Aorta (tissue), 5 donors: ENCODE measurements at places on chromosomes 5 and 9.
A peak's percentile ranks its signal among the peaks of the same experiment; 100 is the strongest.

DNA sequence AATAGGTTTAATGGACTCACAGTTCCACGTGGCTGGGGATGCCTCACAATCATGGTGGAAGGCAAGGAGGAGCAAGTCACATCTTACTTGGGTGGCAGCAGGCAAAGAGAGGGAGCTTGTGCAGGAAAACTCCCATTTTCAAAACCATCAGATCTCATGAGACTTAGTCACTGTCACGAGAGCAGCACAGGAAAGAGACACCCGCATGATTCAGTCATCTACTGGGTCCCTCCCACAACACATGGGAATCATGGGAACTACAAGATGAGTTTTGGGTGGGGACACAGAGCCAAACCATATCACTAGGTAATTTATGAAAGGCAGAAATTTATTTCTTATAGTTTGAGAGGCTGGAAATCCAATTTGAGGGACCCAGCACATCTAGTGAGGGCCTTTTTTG, 40.0 kb downstream of the MTREX start:
- DNase-seq, result no peak
- H3K27ac ChIP-seq, result no peak overlapping the region
- no peaks in the 10 kb centered on the region for H3K27me3 ChIP-seq
- H3K4me3 ChIP-seq, result no peak overlapping the region
- H3K36me3 ChIP-seq, result peaks cover 13% of the 10 kb centered on the region

DNA sequence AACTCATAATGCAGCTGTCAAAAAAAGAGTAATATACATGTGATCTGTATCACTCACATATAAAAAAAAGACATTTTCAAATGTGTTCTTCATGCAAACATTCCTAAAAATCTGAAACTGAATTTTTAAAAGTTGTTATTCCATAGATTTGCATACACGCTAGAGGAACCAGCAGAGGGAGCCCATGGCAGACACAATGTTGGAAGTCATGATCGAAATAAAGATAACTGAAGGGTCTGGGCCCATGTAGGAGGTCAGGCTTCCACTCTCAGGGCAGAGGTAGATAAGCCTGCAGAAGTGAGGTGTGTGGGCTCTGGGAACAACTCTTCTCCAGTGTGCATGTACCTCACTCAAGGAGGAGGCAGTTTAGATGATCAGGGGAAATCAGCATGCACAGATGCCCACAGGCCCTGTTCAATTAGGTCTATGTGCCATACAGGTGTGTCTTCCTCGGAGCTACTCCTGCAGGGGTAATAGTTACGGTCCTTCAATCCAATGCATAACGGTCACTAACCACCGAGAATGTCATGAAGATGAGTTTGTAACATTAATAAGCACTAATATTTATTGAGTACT, 208.6 kb downstream of the EPB41L4A start:
- H3K4me1 ChIP-seq, result no peaks in the 10 kb centered on the region
- no peaks in the 10 kb centered on the region for H3K36me3 ChIP-seq
- H3K27me3 ChIP-seq, result no peaks in the 10 kb centered on the region
- DNase-seq, result peak; percentile 46

- peak within 1 kb of the TSS; percentile 16 for H3K4me3 ChIP-seq
- DNase-seq, result no peak
- H3K4me1 ChIP-seq, result no peaks in the 10 kb centered on the region
- no peaks in the 10 kb centered on the region for H3K27me3 ChIP-seq
Observed at GRCh38 chr5:141121563-141121962, at the start of gene PCDHB4. PCDHB4 (plus strand) TSS chr5:141121818; CDS start chr5:141121999, 181 bp downstream.

- no peaks in the 10 kb centered on the region for H3K4me1 ChIP-seq
- no peak overlapping the region for H3K4me3 ChIP-seq
- H3K36me3 ChIP-seq, result no peaks in the 10 kb centered on the region
Observed at GRCh38 chr5:137563646-137564397, 64.7 kb upstream of the SPOCK1 start.

- H3K4me3 ChIP-seq, result no peak overlapping the region
- no peak overlapping the region for H3K27ac ChIP-seq
- no peaks in the 10 kb centered on the region for H3K27me3 ChIP-seq
Observed at GRCh38 chr9:124802426-124802825, 25.5 kb downstream of the OLFML2A start.

- H3K27me3 ChIP-seq, result no peaks in the 10 kb centered on the region
- no peak for DNase-seq
- no peaks in the 10 kb centered on the region for H3K36me3 ChIP-seq
Observed at GRCh38 chr5:127849408-127849807, 146.2 kb downstream of the CCDC192 start.

- DNase-seq, result no peak
- H3K27me3 ChIP-seq, result no peaks in the 10 kb centered on the region
- H3K27ac ChIP-seq, result no peak overlapping the region
- H3K4me1 ChIP-seq, result no peaks in the 10 kb centered on the region
- H3K36me3 ChIP-seq, result peaks cover 2% of the 10 kb centered on the region
Observed at GRCh38 chr9:99809586-99810319, 11.9 kb upstream of the NR4A3 start.

GRCh38 chr5:78893940-78894677, 91.0 kb downstream of the ARSB start:
- no peak for DNase-seq
- H3K27ac ChIP-seq, result no peak overlapping the region
- no peak overlapping the region for H3K4me3 ChIP-seq
- H3K27me3 ChIP-seq, result no peaks in the 10 kb centered on the region

- no peak for DNase-seq
- H3K36me3 ChIP-seq, result no peaks in the 10 kb centered on the region
- peaks cover 3% of the 10 kb centered on the region for H3K4me1 ChIP-seq
- no peak overlapping the region for H3K27ac ChIP-seq
Observed at GRCh38 chr9:35556776-35557175, 48.3 kb upstream of the TESK1 start.
